NCI-H446 (cell line): ENCODE measurements at places on chromosomes 1 and 21.

GRCh38 chr1:219757890-219758289 lies 145.0 kb upstream of the ZC3H11B start:
- no peak for DNase-seq

GRCh38 chr21:28683982-28684752 lies 308.5 kb downstream of the LTN1 start:
- DNase-seq, result no peak

GRCh38 chr1:203085528-203086406 lies at the start of gene MYOG:
MYOG (minus strand) TSS chr1:203086012; CDS start chr1:203085961, 51 bp downstream.
- no peak for DNase-seq

DNA sequence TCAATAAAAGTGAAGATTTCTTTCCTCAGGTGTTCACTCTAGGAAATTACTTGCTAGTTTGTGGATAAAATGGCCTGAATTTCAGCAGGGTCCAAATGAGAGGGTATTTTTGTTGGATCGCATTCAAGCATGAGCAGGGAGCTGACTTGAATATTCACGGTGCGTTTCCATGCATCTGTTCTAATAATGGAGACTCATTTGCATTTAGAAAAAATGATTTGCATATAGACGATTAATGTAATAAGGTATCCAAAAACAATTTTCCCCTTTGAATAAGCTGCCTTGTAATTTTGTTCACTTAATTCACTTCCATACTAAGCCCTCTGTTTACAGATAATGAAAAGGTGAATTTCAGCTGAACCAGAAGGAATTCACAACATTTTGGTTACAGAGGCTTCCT lies 130.9 kb upstream of the AJAP1 start:
- no peak for DNase-seq

DNA sequence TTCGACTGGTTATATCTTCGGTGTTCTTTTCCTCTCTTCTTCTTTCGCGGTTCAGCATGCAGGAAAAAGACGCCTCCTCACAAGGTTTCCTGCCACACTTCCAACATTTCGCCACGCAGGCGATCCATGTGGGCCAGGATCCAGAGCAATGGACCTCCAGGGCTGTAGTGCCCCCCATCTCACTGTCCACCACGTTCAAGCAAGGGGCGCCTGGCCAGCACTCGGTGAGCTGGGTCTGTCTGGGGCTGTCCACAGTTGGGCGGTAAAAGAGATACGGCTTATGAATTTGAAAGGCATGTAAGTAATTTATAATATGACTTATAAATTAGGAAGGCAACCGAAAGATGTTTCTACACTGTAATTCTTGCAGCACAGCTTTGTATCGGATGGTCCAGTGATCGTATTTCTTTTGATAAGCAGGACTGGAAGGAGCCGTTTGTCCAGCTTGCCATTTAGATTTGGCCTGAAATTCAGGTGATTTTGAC lies 334 bp downstream of the CTH start:
- DNase-seq, result no peak

- no peak for DNase-seq
Observed at GRCh38 chr1:201189085-201189484, 1.5 kb upstream of the IGFN1 start.

DNA sequence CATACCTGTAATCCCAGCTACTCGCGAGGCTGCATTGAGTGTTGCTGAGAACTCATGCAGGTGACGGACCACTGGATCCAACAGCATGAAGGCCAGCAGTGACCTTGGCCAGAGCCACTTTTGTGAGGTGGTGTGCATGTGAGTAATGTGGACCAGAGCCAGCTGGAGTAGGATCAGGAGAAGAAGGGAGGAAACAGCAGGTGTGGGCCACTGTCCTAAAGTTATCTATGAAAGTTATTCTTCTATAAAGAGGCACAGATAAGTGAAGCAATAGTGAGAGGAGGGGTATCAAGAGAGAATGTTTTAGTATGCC lies 47.8 kb downstream of the TCP10L start:
- DNase-seq, result no peak

DNA sequence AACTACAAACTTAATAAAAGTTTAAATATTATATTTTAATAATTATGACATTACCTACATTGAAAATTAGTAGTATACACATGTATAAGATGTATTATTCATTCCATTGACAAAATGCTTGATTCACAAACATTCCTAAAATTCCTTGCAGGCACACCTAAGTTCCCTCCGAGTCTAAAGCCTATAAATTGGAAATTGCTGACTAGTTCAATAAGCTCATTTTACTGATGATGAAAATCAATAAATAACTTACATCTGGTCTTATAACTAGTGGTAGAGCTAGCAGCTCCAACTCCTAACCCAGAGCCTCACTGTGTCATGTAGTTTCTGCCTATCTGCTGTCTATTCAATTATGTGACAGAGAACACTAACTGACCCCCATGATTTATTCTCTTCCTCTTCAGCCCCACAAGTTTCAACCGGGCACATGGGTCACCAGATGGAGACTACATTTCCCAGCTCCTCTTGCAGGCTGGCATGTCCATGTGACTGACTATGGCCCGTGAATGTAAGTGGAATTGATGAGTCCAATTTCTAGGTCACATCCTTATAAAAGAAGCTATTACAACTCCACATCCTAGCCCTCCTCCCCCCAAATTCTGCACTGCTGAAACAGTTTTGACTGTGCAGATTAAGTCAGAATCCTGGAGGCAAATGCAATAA lies 29.6 kb upstream of the LRRC8D start:
- DNase-seq, result no peak

DNA sequence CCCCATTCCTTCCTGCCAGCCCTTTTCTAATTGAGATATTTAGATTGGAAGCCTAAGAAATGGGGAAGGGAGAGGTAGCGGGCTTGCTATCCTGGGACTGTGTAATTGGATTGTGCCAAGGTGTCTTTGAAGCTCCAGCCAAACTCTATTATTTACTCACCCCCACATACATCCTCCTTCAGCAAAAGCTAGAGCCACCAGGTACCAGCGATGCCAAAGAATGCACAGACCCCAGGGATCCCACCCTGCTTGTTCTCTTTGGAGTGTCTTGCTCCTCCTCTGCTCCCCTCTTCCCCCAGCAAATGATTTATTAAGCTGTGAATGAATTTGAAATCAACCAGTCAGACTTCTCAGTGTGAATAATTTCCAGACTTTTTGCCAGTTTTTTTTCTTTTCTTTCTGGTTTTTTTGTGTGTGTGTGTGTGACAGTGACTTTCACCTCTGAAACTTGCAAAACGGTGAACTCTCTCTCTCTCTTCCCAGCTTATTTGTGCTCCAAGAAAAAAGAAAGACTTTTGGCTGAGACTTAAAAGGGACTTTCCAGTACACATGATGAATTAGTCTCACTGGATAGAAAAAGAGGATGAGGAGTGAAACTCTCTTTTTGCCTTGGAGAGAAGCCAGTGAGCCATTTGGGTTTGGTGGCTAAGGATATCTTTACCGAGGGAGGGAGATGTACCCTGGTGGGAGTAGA lies 1.8 kb downstream of the VASH2 start:
- DNase-seq, result no peak

DNA sequence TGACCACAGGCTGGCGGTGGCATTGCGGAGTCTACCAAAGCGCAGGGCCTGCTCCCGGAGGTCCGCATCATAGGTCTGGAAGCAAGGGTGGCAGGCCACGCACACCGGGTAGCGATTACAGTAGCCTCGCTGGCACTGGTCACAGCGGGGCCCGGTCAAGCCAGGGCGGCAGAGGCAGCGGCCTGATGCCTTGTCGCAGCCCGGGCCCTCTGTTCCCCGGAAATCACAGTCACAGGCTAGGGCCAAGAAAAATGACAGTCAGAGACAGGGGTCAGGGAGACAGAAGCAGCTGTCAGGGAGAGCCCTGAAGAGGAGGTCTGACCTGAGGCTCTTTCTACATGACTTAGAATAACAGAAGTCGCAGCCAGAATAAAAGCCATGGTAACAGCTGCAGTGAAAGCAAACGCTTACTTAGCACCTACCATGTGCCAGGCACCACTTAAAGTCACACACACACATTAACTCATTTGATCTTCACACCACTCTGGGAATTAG lies 26.4 kb downstream of the LAMB3 start:
- peak; percentile 29 for DNase-seq

GRCh38 chr1:111219557-111220286 lies 7.8 kb upstream of the CHI3L2 start:
- no peak for DNase-seq

GRCh38 chr1:19679691-19680090 lies 15.0 kb downstream of the HTR6 start:
- no peak for DNase-seq

DNA sequence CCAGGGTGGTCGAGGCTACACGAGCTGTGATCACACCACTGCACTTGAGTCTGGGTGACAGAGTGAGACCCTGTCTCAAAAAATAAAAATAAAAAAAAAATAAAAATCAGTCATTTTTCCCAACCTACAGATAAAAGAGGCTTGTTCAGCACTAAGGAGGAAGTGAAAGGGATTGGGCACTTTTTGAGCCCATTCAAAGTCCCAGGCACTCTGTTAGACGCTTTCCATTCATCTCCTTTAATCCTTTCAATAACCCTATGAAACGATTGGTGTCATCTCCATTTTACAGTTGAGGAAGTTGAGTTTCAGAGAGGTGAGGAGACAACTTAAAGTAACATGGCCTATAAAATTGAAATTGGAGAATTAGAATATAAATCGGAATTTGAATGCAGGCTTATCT lies 10.4 kb upstream of the AGO4 start:
- DNase-seq, result no peak
